ENCODE measurements at places on chromosomes 11 and 22. TPM values are rescaled to one million over a fixed set of nuclear protein-coding genes. Genes with fewer than 3 reads are reported as not detected.
A peak's percentile ranks its signal among the peaks of the same experiment; 100 is the strongest.

DNA sequence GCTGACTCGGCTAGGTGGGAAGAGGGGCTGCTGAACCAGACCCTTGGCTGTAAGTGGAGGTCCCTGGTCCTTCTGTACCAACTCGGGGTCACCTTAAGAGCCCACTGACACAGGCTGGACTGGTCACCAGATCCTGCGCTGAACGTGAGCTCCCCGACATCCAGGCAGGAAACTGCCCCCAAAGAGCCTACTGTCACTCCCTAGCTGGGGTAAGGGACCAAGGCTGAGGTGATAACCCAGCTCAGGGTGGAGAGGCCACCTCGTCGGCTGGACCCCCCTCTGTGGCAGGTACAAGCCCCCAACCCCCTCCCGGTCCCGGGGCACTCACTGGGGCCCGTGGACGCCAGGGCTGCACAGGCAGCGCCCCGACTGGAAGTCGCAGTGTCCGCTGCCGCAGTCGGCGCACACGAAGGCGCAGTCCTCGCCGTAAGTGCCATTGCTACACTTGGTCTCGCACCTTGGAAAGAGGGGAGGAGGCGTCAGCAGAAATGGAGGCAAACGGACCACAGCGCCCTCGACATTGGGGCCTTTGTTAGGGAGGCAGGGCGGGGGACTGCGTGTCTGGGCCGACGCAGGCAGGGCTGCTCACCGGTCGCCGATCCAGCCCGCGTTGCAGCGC lies 7.4 kb downstream of the SCARF2 start:
- peaks cover 2% of the 10 kb centered on the region for H3K36me3 ChIP-seq
- no peaks in the 10 kb centered on the region for H3K4me1 ChIP-seq
- H3K4me3 ChIP-seq: no peak overlapping the region
- DNase-seq: no peak
- no peak overlapping the region for H3K27ac ChIP-seq

DNA sequence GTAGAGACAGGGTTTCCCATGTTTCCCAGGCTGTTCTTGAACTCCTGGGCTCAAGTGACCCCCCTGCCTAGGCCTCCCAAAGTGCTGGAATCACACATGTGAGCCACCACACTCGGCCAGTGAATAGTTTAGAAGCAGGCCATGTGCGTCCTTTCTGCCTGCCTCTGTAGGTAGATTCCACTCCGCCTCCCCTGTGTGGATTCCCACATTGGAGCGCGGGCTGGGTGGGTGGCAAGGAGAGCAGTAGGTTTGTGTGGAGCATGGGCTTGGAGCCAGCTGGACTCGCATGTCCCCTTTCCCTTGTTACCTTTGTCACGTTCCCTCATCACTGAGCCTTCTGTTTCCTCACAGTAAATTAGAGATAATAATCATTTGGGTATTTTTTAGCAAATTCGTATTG lies 21.7 kb downstream of the PPFIA1 start:
- H3K27me3 ChIP-seq: no peaks in the 10 kb centered on the region
- no peak for DNase-seq

DNA sequence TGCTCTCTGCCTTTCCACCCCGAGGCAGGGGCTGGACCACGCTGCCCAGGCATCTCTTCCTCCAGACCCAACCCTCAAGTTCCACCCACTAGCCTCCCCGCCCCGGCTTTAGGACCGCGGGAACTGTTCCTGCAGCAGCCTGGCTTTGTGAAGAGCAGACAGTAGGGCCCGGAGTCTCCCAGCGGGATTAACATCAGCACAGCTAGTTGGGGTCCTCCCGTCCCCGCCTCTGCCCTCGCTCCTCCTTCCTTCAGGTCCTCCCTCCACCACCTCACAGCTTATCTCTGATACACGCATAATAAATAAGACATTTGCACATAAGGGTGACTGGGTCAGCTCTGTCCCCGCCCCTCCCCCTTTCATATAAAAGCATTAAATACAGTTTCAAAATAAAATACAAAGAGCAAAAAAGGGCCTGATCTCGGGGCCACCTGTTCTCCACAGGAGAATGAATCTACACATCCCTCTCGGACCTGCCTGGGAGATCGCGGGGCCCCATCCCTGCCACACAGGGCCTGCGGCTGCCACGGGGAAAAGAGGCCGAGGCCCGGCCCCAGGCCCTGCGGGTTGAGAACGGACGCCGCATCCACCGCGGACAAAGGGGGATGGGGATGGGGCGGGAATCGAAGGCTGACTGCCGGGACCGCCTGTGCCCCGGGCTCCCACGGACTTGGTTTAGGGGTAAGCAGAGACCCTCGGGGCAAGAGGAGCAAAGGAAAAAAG lies 6.5 kb downstream of the ZFTA start:
- peak overlapping the region; percentile 40 for H3K4me3 ChIP-seq
- H3K36me3 ChIP-seq: no peaks in the 10 kb centered on the region
- peak; percentile 49 for DNase-seq
- no peak overlapping the region for H3K27ac ChIP-seq
- H3K27me3 ChIP-seq: no peaks in the 10 kb centered on the region

DNA sequence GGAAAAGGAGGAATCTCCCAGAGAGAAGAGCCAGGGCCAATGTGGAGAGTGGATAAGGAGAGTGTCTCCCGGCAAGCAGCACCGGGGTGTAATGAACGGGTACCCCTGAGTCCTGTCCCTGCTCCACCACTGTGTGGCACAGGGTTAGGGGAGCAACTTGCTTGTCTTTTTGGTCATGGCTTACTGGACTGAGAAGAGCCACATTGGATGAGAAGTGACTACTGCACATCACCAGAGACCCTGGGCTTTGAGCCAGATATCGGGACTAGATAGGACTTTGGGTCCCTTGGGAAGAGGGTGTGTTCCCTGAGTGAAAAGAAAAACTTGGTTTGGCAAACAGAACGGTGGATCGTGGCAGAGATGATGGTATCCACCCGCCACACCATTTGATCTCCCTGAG lies 24.6 kb downstream of the SDHAF2 start:
- H3K36me3 ChIP-seq: no peaks in the 10 kb centered on the region
- no peak overlapping the region for H3K4me3 ChIP-seq
- H3K27ac ChIP-seq: no peak overlapping the region
- DNase-seq: no peak
- H3K4me1 ChIP-seq: no peaks in the 10 kb centered on the region

DNA sequence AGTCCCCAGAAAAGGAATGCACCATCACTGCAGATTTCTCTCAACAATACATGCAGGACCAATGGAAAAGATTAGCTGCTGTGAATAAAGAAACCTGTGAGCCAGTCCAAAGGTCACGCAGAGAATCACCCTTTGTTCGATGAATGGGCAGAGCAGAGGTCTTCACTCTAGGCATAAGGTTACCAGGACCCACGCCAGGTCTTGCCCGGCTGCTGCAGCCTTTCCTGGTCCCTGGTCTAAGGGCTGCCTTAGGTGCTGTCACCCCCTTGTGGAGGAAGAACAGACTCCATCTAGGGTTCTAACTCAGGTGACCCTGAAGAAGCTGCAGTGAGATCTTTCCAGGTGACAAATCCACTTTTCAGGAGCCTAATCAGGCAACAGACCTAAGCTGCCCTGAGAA lies 29.0 kb upstream of the NAP1L4 start:
- no peaks in the 10 kb centered on the region for H3K36me3 ChIP-seq
- no peak overlapping the region for H3K27ac ChIP-seq
- no peak overlapping the region for H3K4me3 ChIP-seq
- H3K27me3 ChIP-seq: no peaks in the 10 kb centered on the region
- DNase-seq: no peak

DNA sequence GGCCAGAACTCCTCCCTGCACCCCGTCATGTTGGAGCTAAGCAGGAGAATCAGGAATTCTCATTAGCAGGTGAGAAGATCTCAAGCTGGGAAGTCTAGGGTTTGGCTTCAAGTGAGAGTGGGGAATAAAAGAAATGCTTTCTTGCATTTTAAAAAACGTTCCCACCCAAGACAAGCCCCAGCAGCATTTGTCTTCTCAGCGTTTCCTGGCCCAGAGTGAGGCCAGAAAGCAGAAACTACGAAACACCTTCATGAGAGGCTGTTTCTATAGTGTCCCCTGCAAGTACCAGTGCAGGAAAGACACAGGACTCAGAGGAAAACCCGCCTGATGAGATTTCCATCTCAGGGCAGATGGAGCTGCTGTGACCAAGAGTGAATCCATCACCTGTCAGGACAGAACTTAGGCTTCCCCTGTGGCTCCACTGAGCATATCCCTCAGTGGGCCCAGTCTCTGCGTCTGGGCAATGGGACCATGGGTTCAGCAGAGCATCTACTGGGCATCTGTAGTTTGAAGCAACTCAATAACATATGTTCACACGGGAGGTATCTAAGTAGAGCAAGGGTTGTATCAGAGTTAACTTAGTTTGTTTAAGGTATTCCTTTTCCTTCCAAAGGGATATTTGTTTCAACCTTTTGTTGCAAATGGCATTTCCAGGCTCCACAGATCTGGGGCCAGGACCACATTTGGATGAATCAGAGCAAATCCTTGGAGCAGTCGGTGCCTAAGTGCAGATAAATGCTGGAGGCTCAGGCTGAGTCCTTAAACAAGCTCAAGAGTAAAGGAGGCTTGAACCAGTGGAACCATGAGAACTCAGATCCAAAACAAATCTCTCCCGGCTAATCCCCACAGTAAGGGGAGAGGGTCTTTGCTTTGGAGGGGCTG lies 548.3 kb downstream of the MIAT start:
- no peak overlapping the region for H3K4me3 ChIP-seq
- no peaks in the 10 kb centered on the region for H3K27me3 ChIP-seq
- DNase-seq: no peak
- no peaks in the 10 kb centered on the region for H3K36me3 ChIP-seq

DNA sequence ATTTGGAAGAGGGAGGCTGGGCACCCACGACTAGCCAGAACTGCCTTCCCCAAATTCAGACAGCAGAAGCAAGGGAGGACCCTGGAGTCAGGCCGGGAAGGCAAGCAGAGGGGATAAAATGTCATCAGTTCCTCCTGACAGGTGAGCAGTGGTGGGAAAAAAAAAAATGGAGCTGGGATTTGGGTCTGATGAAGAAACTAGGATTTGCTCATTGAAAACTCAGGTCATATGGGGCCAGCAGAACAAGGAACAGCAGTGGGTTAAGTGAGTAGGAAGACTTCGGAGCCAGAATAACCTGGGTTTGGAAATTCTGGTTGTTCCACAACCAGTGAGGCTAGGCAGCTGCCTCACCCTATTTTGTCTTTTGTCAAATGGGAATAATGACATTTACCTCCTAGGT lies 28.9 kb upstream of the DRD2 start:
- no peaks in the 10 kb centered on the region for H3K36me3 ChIP-seq
- no peaks in the 10 kb centered on the region for H3K4me1 ChIP-seq
- no peak overlapping the region for H3K27ac ChIP-seq
- H3K27me3 ChIP-seq: no peaks in the 10 kb centered on the region
- no peak overlapping the region for H3K4me3 ChIP-seq

DNA sequence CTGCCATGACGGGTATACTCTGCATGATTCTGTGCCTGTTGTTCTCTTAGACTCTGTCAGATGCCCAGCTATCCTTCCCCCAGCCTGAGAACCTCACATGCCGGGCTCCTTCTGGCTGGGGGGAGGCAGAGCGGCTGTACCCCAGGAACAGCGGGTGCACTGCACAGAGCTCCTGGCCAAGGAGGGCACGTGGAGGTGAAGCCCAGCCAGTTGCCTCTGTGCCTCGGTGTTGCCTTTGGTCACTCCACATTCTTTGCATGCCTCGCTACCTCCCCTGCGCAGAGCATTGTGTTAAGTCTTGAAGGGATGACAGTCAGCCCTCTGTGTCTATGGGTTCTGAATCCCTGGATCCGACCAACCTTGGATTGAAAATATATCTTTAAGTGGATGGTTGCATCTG lies 77.7 kb downstream of the FEZ1 start:
- no peaks in the 10 kb centered on the region for H3K36me3 ChIP-seq
- no peak overlapping the region for H3K27ac ChIP-seq
- no peaks in the 10 kb centered on the region for H3K4me1 ChIP-seq

GRCh38 chr22:29377979-29378378 lies 10.4 kb downstream of the AP1B1 start:
- no peak for DNase-seq
- H3K27ac ChIP-seq: no peak overlapping the region
- no peak overlapping the region for H3K4me3 ChIP-seq
- H3K36me3 ChIP-seq: peaks cover 5% of the 10 kb centered on the region
- no peaks in the 10 kb centered on the region for H3K27me3 ChIP-seq

DNA sequence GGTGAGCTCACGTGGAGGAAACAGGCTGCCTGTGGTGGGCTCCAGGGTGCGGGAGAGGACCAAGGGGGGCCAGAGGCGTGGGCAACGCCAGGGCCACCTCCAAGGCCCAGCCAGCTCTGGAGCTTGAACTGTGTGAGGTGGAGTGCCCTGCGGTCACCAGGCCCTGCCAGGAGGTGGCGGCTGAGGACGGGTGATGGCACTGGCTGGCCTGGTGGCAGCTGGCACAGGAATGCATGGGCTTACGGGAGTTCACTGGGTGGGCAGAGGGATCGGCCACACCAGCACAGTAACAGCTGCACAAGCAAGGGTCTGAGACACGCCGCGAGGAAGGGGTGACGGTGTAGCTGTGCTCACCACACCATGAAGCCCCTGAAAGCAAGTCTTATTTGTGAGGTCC lies 15.8 kb downstream of the TOLLIP start:
- H3K27me3 ChIP-seq: no peaks in the 10 kb centered on the region
- H3K36me3 ChIP-seq: no peaks in the 10 kb centered on the region
- no peak overlapping the region for H3K4me3 ChIP-seq
- DNase-seq: no peak
- H3K27ac ChIP-seq: no peak overlapping the region

- H3K27ac ChIP-seq: no peak overlapping the region
- no peaks in the 10 kb centered on the region for H3K27me3 ChIP-seq
- DNase-seq: no peak
Observed at GRCh38 chr11:29449281-29450074, 567.4 kb downstream of the KCNA4 start.

- no peak overlapping the region for H3K27ac ChIP-seq
- H3K27me3 ChIP-seq: no peaks in the 10 kb centered on the region
- H3K36me3 ChIP-seq: no peaks in the 10 kb centered on the region
- H3K4me3 ChIP-seq: no peak overlapping the region
- no peak for DNase-seq
- no peaks in the 10 kb centered on the region for H3K4me1 ChIP-seq
Observed at GRCh38 chr11:90564531-90564930, 341.7 kb upstream of the CHORDC1 start.

GRCh38 chr11:69541501-69542313 lies 60.2 kb downstream of the LINC01488 start:
- H3K27ac ChIP-seq: peak overlapping the region; percentile 23
- no peaks in the 10 kb centered on the region for H3K4me1 ChIP-seq
- H3K27me3 ChIP-seq: no peaks in the 10 kb centered on the region
- no peak for DNase-seq
- H3K36me3 ChIP-seq: no peaks in the 10 kb centered on the region
- H3K4me3 ChIP-seq: no peak overlapping the region

APOL4 gene
- 10.5 TPM for total RNA-seq

ADAMTS15 gene
- total RNA-seq: 8.0 TPM

PRSS23 gene
- total RNA-seq: 245 TPM

RBM4B gene
- total RNA-seq: 16.5 TPM

MMP10 gene
- not detected for total RNA-seq

SCGB1D2 gene
- not detected for total RNA-seq

ELMOD1 gene
- total RNA-seq: 0.32 TPM

GGT1 gene
- total RNA-seq: 14.2 TPM

TENM4 gene
- total RNA-seq: 4.7 TPM

RRP7A gene
- 36.0 TPM for total RNA-seq

RAB36 gene
- 3.2 TPM for total RNA-seq

KDELR3 gene
- total RNA-seq: 12.9 TPM

All from aorta (tissue), 5 donors.